ENCODE measurements at places on chromosomes 5 and 9.

- DNase-seq = no peak
Observed at GRCh38 chr9:88657893-88658292, 122.9 kb downstream of the NXNL2 start.

- no peak for DNase-seq
Observed at GRCh38 chr9:129757045-129757444, 4.2 kb upstream of the PTGES start.

- no peak for DNase-seq
Observed at GRCh38 chr9:129285382-129285781, 107.3 kb upstream of the IER5L start.

- DNase-seq = peak; percentile 25
Observed at GRCh38 chr5:88203981-88204750, 64.5 kb downstream of the TMEM161B start.

GRCh38 chr5:88884608-88884877, 1.6 kb upstream of the MEF2C start:
- no peak for DNase-seq

GRCh38 chr9:71120501-71121247, 747 bp downstream of the TRPM3 start:
- no peak for DNase-seq

Measured in activated CD4-positive, alpha-beta T cell treated with anti-CD3 and anti-CD28 coated beads, Interleukin-2, amount 50 U/mL, for 1 hour (primary cell).